ENCODE measurements at places on chromosomes 12 and 14.

DNA sequence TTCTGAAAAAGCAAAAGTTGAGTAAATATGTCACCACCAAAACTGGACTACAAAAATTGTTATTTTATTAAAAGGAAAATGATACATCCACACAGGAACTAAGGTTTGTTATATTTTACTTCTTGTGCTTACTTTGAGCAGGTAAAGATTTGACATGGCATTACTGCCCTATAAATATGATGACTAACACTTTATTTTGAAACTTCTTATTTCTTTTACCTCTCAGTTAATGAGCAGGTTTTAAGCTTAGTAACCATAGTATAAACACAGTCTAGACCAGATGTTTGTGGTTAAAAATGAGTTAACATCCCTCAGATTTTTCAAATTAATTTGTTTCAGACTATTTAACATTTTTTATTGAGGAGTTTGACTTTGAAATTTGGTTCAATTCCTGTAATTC is 862.5 kb upstream of the USP15 start:
- no peak for DNase-seq

DNA sequence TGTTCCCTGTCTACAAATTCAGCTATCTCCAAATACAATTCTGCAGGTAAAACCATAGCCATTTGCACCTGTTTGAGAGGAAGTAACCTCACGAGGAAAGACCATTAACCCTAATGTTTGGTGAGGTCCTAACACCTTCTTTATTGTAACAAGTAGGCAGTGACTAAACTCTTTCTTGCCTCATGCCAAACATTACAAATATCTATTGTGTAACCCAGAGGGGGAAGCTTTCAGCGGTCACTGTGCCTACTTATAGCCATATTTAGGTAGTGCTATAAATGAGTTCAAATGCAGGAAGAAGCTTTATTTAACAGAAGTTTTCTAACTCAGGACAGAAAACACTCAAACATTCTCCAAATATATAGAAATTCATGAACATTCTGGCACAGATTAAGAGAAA is 252.7 kb downstream of the LRFN5 start:
- no peak for DNase-seq

DNA sequence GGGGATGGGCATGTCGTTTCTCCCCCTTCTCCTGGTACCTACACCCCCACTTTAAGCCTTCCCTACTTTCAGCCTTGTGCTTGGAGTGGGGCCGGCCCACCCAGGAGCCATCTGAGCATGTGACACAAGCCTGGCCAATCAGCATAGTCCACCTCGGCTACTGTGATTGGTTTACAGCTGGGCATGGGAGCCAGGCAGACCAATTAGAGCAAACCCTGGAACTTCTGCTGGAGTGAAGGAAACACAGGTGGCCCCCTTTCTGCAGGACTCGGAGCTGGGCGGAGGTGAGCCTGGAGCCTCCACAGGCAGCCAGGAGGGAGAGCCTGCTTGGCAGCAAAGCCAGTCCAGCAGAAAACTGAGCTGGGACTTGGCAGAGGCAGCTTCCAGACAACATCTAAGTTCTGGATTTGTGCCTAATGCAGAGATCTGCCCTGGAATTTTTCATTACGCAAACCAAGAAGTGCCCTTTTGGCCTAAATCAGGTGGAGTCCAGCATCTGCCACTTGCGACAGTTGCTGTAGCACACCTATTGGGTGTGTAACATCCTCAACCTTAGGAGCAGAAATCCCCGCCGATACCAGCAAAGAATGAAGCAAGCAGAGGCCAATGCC is 59.5 kb downstream of the SCARB1 start:
- DNase-seq, result no peak

DNA sequence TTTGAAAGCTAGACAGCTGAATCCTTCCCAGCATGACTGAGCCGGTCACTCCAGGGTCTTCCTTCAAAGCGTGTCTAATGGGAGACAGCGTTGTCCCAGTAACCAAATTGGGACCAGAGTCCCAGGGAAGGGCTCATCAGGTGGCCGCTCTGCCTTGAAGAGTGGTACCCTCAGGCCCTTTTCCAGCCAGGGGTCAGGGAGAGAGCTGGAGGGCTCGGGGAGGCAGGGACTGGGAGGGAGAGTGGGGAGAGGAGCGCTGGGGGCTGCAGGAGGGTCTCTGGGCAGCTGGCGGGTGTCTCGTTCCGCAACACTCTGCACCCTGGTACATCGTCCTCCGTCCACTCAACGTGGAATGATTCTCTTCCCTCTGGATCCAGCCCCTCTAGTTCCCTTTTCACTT is 1.6 kb upstream of the RTL1 start:
- no peak for DNase-seq

DNA sequence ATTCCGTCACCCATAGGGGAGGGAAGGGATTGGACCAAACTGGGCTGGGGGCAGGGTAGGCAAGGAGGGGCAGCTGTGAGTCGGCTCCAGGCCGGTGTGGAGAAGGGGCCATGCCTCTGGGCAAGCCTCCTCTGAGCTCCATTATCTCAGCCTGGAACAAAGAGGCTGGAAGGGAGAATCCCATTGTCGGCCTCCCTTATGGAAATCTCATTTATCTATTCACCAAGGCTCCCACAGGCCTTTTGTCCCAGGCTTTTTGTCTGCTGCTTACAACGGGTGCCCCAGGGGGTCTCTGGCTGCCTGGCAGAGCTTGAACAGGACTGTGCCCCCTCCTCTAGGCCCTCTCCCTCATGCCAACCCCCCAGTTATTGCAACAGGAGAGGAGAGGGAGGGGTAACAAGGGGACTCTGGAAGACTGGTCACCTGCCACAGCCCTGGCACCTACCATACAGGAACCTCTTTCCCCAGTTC is 19.5 kb downstream of the FIGNL2 start:
- no peak for DNase-seq

GRCh38 chr12:84719997-84720396 is 192.6 kb downstream of the SLC6A15 start:
- DNase-seq, result no peak

- DNase-seq, result no peak
These were observed 918 bp downstream of the LIN7A start for GRCh38 chr12:80936642-80937390.

DNA sequence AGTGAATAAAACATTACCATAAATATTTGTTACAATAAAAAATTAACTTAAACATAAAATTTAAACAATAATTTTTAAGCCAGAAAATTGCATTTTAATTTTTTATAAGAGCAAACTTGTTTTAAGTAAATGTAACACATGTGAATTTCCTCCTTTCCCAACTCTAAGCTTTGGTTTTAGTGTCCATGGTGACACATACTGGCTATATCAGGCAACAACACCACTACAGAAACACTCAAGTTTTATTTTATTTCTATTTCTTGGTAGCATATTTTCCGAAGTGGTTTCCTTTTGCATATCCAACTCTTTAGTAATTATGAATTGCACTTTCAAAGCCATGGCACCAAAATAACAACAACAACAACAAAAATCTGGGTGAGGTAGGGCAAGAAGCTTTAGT is 2.2 kb downstream of the NELL2 start:
- DNase-seq, result no peak

DNA sequence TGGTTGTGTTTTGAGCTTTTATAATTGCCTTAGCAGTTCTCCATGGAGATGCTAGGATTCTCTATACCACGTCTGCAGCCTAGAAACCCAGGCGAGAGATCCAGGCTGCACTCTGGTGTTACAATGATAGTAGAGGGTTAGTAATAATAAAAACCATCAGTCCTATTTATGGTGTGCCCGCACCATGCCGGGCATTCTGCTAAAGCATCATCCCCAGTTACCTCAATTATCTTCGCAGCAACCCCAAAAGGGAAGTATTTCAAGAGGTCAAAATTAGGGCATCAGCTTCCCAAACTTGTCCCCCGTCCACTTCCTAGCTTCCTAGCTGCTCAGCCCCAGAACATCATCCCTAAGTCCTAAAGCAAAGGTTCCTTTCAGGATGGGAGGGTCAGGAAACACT is 3.2 kb downstream of the SYNE3 start:
- no peak for DNase-seq

GRCh38 chr14:89690139-89690538 is 264.4 kb downstream of the EFCAB11 start:
- DNase-seq, result peak; percentile 2

GRCh38 chr12:101696251-101697196 is 916 bp upstream of the CHPT1 start:
- DNase-seq, result no peak

- no peak for DNase-seq
These were observed 126.7 kb downstream of the ESRRB start for GRCh38 chr14:76502638-76503037.

GRCh38 chr12:75606151-75606550 is 94.7 kb upstream of the KRR1 start:
- no peak for DNase-seq

- DNase-seq, result no peak
These were observed 42.2 kb upstream of the LDHB start for GRCh38 chr12:21699851-21700250.

- no peak for DNase-seq
These were observed 88.3 kb downstream of the RIN3 start for GRCh38 chr14:92601757-92602417.

GRCh38 chr14:75877292-75877691 is 104.5 kb downstream of the TGFB3 start:
- DNase-seq, result peak; percentile 83

GRCh38 chr12:108793756-108794441 is 62.6 kb upstream of the CORO1C start:
- DNase-seq, result no peak

DNA sequence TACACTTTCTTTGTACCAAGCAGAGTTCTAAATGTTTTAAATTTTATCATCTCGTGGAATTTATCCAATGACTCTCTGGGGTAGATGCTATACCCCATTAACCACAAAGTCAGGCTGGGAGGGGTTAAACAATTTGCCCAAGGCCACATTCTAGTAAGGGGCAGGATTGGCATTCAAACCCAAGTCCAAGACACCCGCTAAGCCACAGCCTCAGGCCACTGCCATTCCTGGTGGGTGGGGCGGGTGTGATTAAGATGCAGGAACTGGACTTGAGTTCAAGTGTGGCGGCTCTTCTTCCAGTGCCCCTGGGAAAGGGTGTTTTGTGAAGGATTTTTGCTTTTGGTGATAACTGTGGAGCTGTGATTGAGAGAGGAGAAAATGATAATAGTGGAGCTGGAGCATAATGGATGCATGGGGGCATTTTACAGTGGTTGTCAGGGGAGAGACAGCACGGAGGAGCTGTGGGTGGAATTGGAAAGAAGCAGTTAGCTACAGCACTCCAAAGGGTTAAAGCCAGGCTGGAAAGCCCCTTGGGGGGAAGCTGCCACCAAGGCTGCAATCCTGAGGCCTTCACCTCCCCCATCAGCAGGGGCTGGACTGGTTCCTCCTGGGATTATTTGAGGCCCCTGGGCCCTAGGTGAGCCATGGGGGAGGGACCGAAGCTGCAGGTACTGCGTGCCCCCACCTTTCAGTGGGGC is 1.0 kb upstream of the VRTN start:
- DNase-seq, result no peak

DNA sequence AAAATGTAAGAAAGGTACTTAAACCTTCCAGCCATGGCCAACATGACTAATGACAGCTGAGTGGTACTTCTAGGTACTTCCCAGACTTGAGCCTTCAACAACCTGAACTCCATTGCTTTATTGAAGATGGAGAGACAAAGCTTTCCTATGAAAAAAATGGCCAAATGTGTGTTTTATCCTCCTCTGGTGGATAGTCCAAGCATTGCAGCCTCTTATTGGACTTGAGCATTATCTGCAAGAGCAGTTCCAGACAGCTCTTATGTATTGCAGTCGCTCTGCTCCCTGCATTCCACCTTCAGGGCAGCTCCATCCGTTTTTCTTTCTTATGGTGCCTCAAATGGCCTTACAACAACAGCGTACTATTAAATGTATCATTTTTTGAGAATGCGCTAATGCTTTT is 588.2 kb downstream of the NRXN3 start:
- no peak for DNase-seq

DNA sequence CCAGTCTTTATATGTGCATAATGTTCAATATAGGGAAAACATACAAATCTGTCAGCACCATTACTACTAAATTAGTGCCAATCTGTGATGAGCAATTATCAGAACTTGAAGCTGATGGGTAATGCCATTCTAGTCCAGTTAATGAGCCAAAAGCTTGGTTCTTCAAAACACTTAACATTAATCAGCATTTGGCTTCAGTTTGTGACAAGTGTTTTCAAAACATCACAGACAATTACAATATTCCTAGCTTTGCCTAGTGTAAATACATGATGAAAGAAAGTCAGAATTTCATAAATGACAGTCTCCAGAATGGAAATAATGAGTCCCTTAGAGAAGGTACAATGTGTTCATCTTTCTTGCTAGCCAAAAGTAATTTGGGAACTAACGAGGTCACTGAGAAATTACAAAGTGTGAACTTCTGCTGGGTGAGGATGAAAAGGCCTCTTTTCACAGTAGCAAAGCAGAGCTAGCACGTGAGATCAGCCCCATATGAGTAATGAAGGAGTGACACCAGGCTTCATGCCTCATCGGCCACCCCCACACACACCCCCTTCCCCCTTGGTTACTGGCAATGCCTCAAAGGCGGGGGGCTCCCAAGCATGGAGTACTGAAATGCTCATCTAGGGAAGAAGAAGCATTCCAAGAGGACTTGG is 180.6 kb upstream of the EEA1 start:
- no peak for DNase-seq

- no peak for DNase-seq
These were observed 20.0 kb upstream of the DNAH10 start for GRCh38 chr12:123741937-123742572.

DNA sequence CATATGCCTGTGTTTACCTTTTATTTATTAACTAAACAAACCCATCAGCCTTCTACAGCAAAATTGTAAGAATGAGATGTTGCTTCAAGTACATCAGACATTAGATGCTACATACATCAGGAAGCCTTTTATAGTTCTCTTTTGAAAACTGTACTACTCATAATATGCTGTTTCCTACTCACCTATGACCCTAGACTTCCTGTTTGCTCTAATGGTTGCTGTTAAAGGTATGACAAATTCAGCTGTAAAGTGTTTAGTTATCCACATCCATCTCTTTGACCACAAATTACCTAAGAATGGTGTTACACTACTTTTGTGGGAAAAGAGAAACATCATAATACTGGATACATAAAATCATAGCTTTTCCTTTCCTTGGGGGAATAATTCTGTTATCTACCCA is 220.0 kb downstream of the RAD51B start:
- DNase-seq, result no peak

GRCh38 chr12:31965090-31965489 is 5.9 kb downstream of the RESF1 start:
- DNase-seq, result no peak

DNA sequence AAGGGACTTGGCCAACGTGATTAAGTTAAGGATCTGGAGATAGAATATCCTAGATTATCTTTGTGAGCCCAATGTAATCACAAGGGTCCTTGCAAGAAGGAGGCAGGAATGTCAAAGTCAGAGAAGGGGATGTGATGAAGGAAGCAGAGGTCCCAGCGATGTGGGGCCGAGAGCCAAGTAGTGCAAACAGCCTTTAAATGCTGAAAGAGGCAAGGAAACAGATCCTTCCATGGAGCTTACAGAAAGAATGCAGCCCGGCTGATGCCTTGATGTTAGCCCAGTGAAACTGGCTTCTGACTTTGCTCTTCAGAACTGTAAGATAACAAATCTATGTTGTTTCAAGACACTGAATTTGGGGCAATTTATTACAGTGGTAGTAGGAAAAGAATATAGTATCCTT is 74.9 kb downstream of the NEDD1 start:
- no peak for DNase-seq
